ENCODE measurements at places on chromosomes 4 and X. TPM values are rescaled to one million over a fixed set of nuclear protein-coding genes. Genes with fewer than 3 reads are reported as not detected.

Gene MUC7
- not detected for total RNA-seq

Gene DIPK2B
- not detected for total RNA-seq

Gene KCND1
- total RNA-seq: not detected

Gene CENPVL1
- total RNA-seq: not detected

Gene CXCL1
- total RNA-seq: 2.5 TPM
